ELF-1 (cell line): ENCODE measurements at places on chromosomes 1 and 21.
A peak's percentile ranks its signal among the peaks of the same experiment; 100 is the strongest.

GRCh38 chr1:78419309-78419708 lies 71.5 kb upstream of the PTGFR start:
- DNase-seq, result no peak

DNA sequence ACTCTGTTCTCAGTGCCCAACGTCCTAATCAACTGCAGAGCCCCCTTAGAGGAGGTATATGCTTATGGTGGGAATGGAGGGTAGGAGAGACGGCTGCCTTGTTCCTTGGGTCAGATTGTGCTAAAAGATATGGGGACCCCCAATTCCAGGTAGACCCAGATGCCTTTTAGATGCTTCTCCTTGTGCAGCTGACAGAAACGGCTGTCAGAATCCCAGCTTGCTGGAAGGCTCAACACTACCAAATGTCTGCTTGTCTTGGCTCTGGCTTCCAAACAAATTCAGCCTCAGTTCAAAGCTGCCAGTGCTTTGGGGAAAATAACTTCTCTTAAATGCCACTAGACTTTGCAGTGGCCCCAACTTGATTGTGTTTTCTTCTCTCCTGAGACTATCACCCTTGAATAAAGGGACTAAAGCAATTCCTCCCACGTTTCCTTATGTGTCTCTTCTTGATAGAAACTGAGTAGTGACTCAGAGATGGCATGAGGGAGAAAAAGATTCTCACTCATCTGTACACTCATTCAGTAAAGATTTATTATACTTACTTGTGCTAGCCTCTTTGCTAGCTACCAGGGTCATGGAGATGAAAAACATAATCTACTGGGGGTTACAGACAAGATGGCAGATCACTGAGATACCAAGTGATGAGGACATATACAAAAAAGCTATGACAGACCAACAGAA lies 3.4 kb upstream of the RNF19B start:
- no peak for DNase-seq

- DNase-seq, result no peak
These were observed 22.2 kb downstream of the PADI3 start for GRCh38 chr1:17270891-17271765.

DNA sequence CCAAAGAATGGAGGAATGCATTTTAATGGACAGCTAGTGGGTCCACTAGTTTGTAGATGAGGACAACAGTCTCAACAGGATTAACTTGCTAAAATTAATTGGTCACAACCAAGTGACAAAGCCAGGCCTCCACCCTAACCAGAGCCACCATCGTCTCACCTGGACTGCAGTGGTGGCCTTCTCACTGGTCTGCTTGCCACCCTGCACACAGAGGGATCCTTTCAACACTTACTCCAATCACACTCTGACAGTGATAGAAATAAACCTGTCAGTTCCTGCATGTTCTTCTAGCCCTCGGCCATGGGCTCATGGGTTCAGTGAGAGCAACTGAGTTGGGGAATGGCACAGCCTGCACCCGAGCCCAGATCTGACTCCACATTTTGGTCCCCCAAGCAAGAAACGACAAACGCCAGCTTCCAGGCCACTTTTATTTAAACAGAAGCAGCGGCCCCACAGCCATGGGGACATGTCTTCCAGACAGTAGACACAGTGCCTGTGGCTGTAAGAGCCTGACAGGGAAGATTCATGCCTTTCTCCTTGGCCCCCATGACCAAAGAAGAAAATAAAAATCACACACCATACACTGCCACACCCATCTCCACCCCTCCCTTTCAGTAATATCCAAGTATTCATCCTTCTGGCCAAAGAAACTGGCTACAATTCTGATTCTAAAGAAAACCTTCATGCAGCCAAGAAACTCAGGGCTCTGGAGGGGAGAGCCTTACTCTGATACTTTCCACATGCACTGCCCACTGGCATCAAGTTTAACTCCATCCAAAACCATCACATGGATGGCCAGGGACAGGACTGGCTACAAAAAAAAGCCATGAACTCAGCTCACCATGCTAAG lies 37.6 kb downstream of the DHCR24 start:
- DNase-seq, result no peak

- DNase-seq, result no peak
These were observed 51.4 kb downstream of the DPYD start for GRCh38 chr1:97869441-97869840.

GRCh38 chr21:26842974-26843932 lies 2.0 kb downstream of the ADAMTS1 start:
- peak; percentile 89 for DNase-seq

- no peak for DNase-seq
These were observed 1.9 kb upstream of the CAPN2 start for GRCh38 chr1:223710179-223711133.

DNA sequence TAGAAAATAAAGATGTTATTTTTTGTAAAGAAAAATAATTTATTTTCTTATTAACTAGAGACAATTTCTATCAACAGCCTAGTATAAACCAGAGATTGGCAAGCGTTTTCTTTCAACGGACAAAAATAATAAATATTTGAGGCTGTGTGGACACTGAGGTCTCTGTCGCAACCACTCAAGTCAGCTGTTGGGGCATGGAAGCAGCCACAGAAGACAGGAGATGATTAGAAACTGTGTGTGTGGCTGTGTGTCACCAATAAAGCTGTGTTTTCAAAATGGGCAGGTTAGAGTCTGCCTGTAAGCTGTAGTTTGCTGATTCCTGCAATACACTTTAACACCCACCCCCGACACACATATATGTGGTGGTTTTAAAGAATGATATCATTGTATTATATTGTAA lies 200.6 kb upstream of the HMCN1 start:
- no peak for DNase-seq
